Left hindlimb (tissue), 1 donor: ENCODE measurements at places on chromosomes 11 and 22.

GRCh38 chr11:14789879-14790484 lies 102.0 kb downstream of the CYP2R1 start:
- DNase-seq = no peak

GRCh38 chr11:67272327-67273259 lies 6.3 kb downstream of the GRK2 start:
- DNase-seq = peak; percentile 24

GRCh38 chr11:96136613-96137298 lies 206.2 kb downstream of the MAML2 start:
- DNase-seq = no peak

GRCh38 chr11:33324302-33324985 lies 67.3 kb downstream of the HIPK3 start:
- no peak for DNase-seq

DNA sequence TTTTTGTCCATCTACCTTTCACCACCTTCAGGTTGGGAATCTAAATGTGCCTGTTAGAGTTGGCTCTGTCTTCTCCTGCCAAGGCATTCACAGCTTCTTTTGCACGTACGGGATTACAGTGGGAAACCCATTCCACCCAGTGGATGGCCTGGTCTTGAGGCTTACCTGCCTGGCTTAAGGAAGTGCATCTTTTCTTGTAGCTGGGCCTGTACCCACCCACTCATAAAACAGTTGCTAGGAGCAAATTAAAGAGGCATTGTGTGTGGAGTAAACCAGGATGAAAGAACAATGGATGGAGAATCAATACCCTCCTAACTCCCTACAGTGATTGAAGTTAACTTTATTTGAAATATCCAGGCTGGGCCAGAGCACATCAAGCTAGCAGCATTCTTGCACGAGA lies 71.6 kb downstream of the TEAD1 start:
- DNase-seq = no peak

DNA sequence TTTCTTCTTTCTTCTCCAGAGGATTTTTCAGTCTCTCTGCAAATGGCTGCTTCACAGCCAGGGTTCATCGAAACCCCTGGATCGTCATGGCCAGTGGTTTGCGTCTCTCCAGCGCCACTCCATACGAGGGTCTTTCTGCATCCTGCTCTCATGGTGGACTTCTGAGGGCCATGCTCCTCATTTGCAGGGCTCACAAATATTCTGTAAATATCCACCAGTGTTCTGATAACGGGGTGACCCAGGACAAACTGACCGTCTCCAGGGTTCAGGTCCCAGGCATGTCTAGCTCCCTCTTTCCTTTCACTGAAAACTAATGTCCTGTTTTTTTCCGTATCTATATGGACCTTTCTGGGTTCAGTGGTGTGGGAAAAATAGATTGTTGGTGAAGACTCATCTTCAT lies 15.7 kb upstream of the VPREB1 start:
- no peak for DNase-seq
